Muscle of leg (tissue), 16 donors: ENCODE measurements at places on chromosomes 2 and 18. TPM values are rescaled to one million over a fixed set of nuclear protein-coding genes. Genes with fewer than 3 reads are reported as not detected.

- H3K27ac ChIP-seq = peak overlapping the region; percentile 3
- no peaks in the 10 kb centered on the region for H3K27me3 ChIP-seq
- no peak overlapping the region for H3K4me3 ChIP-seq
- H3K36me3 ChIP-seq = peaks cover 2% of the 10 kb centered on the region
These were observed 77.0 kb downstream of the EPC2 start for GRCh38 chr2:148721520-148721931.

DNA sequence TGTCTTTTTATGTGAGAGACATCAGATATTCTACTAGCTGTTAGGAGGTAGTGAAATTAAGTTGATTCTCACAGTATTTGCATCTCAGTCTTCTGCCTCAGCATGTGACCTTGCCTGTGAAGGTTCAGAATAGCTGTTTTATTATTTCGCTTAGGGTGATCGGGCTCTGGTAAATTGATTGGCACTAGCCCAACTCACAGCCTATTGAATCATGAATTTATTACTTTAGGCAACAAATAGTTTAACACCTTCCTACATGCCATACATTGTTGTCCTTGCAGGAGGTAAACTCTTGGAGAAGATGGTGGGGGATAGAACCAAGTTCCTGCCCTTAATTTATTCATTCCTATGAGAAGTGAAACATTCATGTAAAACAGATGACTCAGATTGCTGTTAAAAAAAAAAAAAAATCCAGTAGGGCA, 101.9 kb downstream of the GPD2 start:
- no peak overlapping the region for H3K4me3 ChIP-seq
- no peaks in the 10 kb centered on the region for H3K27me3 ChIP-seq
- no peak overlapping the region for H3K27ac ChIP-seq
- DNase-seq = no peak
- no peaks in the 10 kb centered on the region for H3K4me1 ChIP-seq
- H3K36me3 ChIP-seq = no peaks in the 10 kb centered on the region

GRCh38 chr2:106537047-106537446, 49.9 kb downstream of the CD8B2 start:
- no peaks in the 10 kb centered on the region for H3K4me1 ChIP-seq
- H3K36me3 ChIP-seq = no peaks in the 10 kb centered on the region
- DNase-seq = peak; percentile 84
- H3K27me3 ChIP-seq = peaks cover 2% of the 10 kb centered on the region
- H3K27ac ChIP-seq = no peak overlapping the region

The SLC23A3 gene
- total RNA-seq = 1.5 TPM

The C2orf72 gene
- total RNA-seq = 0.62 TPM

The GFPT1 gene
- 34.7 TPM for total RNA-seq

DNA sequence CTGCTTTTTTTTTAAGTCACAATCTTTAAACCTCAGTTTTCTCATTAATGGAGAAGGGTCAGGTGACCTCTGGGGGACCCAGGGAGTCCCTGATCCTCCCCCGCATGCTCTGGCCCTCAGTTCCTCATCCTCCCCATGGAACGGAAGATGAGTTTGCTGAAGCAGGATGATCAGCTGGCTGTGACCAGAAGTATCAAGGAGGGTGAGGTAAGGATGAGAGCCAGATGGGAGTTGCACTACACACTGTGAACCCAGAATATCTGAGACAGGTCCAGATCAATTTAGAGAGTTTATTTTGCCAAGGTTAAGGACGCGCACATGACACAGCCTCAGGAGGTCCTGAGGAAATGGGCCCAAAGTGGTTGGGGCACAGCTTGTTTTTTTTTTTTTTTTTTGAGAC, 3.8 kb downstream of the CATIP start:
- no peaks in the 10 kb centered on the region for H3K36me3 ChIP-seq
- no peak overlapping the region for H3K4me3 ChIP-seq
- no peaks in the 10 kb centered on the region for H3K27me3 ChIP-seq
- H3K27ac ChIP-seq = no peak overlapping the region
- H3K4me1 ChIP-seq = peaks cover 6% of the 10 kb centered on the region

DNA sequence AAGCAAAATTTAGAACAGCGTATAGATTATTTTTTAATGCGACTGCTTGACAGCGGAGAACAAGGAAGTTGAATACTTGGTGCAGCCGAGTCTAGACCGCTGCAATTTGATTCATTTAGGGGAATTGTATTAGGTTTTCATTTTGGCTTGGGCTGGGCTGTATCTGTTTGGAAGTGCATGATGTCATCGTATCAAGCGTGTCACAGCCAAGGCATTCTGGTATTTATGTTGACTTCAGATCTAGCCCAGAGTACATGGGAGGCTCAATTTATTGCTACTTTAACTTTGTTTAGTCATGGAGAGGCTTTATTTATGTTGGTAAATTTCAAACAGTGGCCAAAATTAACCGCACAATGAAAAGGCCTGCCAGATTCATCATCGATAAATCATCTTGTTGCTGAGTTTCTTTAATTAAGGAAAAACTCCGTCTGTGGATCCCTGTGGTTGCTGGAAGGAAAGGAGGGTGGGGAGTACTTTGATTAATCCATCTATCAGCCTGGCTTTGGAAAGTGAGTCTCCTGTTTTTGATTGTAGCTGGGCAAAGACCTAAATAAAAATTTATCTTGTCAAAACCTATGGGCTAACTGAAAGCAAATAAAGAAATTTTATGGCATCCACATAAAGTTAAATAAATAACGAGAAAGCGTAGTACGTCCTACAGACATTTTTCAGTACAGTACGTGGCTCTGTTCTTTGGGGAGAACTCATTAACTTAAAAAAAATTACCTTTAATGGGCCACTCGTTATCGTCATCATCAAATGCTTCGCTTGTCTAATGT, 230.4 kb upstream of the SPRED2 start:
- no peaks in the 10 kb centered on the region for H3K36me3 ChIP-seq
- H3K4me3 ChIP-seq = no peak overlapping the region
- peaks cover 9% of the 10 kb centered on the region for H3K4me1 ChIP-seq
- no peak overlapping the region for H3K27ac ChIP-seq
- H3K27me3 ChIP-seq = no peaks in the 10 kb centered on the region

The KLHL41 gene
- 2,102 TPM for total RNA-seq
